Left kidney (tissue), 8 donors: ENCODE measurements at places on chromosomes 7 and 10. TPM values are rescaled to one million over a fixed set of nuclear protein-coding genes. Genes with fewer than 3 reads are reported as not detected.

Gene CPN1
- 3.0 TPM for polyA plus RNA-seq

- no peak for DNase-seq
Measured at GRCh38 chr10:77505431-77506334, 131.9 kb downstream of the KCNMA1 start.

GRCh38 chr10:8301831-8302230 lies 247.3 kb downstream of the GATA3 start:
- DNase-seq: no peak

- no peak for DNase-seq
Measured at GRCh38 chr7:15559416-15559928, 2.3 kb downstream of the AGMO start.

DNA sequence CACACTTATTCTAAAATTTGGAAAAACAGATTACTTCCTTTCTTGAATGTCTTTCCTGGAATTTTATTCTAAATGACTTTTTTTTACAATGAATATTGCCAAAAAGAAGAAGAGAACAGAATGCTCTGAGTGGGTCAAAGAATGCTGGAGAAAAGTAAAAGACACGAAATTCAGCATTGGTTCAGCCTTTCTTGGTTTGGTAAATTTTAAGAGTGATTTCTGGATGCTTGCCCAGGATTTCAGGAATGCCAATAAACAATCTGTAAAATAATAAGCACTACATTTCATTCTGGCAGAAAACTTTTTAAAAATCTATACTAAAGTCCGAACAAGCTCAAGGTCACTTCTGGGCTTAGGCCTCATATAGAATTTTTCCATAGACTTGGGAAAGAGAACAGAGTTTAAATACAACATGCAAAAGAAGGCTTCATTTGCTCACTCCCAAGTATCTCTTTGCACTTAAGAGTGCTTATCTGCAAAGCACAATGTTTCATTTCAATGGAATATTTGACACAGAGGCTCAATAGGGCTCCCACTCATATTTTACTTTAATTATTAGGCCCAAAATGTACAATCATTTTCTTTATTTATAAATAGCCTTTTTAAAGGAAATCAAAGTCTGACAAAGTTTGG lies 359.5 kb upstream of the ANKRD30A start:
- no peak for DNase-seq

DNA sequence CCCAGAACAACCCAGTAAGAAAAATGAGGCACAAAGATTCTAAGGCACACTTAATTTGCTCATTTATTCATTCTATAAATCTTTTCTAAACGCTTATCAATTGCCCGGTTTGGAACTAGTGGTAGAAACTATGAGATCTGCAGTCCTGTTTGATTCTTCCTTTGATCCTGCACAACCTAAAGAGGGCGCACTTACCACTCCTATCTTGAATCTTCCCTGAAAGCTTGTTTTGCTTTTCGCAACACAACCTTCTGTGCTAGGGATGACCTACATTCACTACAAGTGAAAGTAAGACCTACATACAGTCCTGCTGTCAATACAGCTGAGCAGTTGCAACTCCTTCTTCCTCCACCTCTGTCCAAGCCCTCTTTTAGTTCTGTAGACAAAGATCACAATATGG lies 12.6 kb upstream of the ARL4A start:
- no peak for DNase-seq

DNA sequence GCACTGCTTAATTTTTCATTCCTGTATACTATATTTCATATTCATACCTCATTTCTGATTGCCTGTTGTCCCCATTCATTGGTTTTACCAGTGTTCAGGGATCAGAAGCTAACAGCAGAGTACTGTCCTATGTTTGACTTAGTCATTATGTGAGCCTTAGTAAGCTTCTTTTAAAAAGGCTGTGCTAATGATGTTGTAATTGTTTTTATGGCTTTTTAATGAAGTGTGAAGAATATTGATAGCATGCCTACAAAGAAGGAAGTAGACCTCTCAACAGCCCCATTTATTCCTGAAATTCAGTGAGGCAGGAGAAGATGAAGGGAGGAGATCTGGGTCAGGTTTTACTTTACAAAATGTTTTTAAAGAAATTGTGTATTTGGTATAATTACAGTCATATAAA lies 61.7 kb downstream of the AGK start:
- no peak for DNase-seq

Gene RNF133
- polyA plus RNA-seq: 0.18 TPM

GRCh38 chr7:15845461-15845860 lies 159.0 kb upstream of the MEOX2 start:
- DNase-seq: no peak

Gene TMEM184A
- 6.1 TPM for polyA plus RNA-seq

Gene SPDYE2
- polyA plus RNA-seq: 14.8 TPM

DNA sequence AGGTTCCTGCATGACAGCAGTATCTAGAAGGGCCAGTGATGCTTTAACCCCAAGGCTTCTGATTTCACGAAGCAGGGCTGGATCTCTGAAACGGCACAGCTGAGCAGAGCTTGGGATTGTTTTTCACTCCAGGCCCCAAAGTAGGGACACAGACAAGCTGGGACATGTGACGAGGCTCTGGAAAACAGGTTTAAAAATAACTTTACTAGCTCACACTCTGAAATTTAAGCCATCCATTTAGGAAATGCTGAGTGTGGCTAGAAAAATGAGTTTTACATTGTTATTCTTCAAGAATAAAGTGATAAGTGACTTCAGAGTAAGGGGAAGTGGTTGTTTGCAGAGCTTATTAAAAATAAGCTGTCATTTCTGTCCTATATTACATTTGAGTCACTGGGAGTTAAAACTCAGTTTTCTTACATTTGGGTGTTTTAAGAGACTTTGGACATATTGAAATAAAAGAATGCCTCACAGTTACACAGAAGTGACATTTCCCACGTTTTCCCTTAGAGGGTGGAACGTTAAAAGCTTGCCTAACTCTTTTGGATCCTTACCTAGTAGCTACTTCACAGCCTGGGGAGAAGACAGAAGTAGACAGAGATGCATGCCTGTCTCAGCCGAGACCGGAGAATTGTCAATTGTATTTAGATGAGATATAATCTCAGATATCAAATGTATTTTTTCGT lies 107.8 kb downstream of the GALNT17 start:
- no peak for DNase-seq

- DNase-seq: no peak
Measured at GRCh38 chr7:135428879-135429278, 81.0 kb downstream of the CNOT4 start.

DNA sequence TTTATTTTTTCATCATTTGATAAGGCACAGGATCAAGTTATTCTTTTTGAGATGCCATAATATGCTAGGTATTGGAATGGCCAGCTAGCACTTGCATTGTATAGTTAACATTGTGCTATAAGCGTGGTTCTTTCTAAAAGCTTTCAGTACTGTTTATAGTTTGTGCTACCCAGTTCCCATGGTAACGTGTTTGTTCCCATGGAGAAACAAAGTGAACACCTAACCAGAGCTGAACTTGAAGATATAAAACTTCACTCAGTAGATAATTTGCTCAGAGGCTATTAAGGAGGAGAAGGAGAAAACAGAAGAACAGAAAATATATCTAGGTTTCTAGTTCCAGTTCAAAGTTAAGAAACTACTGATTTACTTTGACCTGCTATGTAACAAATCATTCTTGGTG lies 23.6 kb upstream of the ITGB8 start:
- DNase-seq: peak; percentile 71

- DNase-seq: no peak
Measured at GRCh38 chr10:124116771-124117510, 23.5 kb upstream of the CHST15 start.

- DNase-seq: no peak
Measured at GRCh38 chr7:142697270-142697669, 52.0 kb upstream of the PRSS1 start.

DNA sequence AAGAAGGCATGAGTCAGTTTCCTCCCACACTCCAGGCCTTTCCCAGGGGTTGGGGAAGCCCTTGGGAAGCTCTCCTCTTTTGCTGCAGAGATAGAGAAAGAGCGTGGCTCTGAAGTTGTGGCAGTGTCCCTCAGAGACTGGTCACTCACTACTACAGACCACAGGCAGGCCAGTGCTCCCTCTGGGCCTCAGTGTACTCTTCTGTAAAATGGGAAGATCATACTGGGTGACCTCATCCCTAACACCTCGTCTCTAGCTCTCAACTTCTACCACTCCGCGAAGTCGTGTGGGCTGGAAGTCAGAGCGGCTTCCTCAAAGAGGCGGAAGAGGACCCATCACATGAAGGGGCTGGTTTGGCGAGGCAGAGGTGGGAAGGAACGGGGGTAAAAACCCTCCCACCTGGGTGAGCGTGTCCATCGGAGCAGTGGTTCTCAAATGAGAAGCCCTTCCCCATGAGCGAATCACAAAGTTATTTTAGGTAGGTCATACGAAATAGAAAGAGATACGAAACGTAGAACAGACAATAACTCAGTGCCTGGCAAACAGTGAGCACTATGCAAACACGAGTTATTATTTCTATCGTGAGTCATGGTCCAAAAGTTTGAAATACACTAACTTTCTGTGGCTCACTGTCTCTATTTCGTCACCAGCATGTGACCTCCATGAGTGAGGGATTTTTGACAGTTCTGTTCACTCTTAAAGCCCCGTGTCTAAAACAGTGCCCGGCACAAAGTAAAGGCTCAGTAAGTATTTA lies 32.7 kb downstream of the PRKAG2 start:
- DNase-seq: no peak

GRCh38 chr7:81296726-81297125 lies 377.9 kb upstream of the SEMA3C start:
- no peak for DNase-seq

- no peak for DNase-seq
Measured at GRCh38 chr10:97923057-97923456, 73.4 kb downstream of the GOLGA7B start.

Gene CYP2C9
- 4.8 TPM for polyA plus RNA-seq

Gene MALRD1
- polyA plus RNA-seq: 2.2 TPM
